Stimulated activated CD8-positive, alpha-beta memory T cell treated with anti-CD3 and anti-CD28 coated beads, Interleukin-12 subunit alpha, Interleukin-12 subunit beta, amount 100 ng/mL, for 4 hours (primary cell): ENCODE measurements at places on chromosomes 16 and 17.

- no peak for DNase-seq
These were observed 14.2 kb downstream of the RAB40B start for GRCh38 chr17:82684228-82684841.

GRCh38 chr17:57514614-57515013 is 230.5 kb downstream of the CCDC182 start:
- no peak for DNase-seq

DNA sequence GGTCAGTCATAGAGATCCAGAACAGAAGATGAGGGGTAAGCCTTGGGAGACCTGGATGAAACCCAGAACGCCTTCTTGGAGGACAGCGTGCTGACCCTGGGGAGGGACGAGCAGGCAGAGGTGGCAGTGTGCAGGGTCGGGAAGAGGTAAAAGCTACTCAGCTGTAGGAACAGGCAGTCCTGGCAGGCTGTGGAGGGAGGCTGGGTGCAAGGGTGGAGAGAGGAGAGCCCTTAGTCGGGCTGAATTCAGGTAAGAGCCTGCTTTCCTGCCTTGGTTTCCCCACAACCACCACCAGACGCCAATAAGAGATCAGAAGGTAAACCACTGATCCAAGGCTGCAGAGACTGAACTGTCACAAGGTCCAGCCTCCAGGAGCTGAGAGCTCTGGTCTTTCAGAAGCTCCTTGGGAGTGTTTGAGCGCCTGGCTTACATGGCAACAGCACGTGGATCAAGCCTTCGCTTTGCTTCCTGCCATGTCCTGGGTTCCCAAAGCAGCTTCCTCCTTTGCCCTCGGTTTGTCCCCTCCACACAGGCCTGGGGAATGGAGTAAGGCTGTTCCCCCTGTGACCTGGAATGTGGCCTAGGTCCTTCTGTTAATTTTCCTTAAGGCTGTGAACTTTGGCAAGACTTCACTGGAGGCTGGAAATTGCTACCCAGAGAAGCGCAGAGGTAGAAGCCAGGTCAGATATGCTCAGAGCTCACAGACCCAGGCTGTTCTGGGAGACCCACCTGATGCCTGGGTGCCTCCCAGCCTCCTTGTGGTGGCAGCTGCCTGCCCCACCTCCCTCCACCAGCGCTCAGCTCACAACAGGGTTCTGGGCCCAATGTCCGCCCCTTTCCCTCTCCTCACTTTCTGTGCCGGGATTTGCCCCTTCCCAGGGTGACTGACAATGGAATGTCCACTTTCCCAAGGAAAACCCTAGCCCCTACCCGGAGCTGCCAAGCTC is 3.9 kb upstream of the PDK2 start:
- DNase-seq, result no peak

DNA sequence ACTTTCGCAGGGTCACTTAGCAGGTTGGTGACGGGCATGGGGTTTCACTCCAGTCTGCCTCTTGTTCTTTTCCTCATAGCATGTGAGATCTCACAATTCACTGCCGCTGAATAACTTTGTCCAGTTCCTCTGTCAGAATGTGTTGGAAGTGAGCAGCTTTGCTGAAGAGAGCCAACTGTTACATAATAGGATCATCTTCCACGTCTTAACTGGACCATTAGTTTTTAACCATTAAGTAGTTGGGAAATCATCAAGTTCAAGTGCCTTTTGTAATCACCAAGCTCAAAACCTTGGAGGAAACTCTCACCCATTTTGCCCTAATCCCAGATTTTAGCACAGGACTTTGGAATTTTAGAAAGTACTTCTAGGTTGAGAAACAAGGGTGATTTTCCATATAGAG is 290.6 kb downstream of the WWOX start:
- DNase-seq, result no peak

DNA sequence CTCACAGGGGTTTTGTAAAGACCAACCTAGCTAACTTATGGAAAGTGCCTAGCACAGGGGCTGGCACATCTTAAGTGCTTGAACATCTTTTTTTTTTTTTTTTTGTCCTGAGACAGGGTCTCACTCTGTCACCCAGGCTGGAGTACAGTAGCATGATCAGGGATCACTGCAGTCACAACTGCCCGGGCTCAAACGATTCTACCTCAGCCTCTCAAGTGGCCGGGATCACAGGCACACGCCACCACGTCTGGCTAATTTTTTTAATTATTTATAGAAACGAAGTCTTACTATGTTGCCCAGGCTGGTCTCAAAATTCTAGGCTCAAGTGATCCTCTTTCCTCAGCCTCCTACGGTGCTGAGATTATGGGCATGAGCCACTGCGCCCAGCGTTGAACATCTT is 1.3 kb downstream of the LYRM9 start:
- DNase-seq, result no peak

GRCh38 chr16:84881702-84882521 is 62.1 kb downstream of the CRISPLD2 start:
- no peak for DNase-seq

GRCh38 chr17:82061047-82061925 is 4.3 kb downstream of the DUS1L start:
- DNase-seq, result no peak

DNA sequence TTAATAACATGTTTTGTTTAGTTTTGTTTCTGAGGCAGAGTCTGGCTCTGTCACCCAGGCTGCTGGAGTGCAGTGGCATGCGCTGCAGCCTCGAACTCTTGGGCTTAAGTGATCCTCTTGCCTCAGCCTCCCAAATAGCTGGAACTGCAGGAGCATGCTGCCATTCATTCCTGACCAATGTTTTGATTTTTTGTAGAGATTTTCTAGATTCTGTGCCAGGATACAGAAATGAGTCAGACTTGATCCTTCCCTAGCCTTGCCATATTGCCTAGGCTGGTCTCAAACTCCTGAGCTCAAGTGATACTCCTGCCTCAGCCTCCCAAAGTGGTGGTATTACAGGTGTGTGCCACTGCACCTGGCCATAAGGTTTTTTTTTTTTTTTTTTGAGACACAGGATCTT is 17.7 kb downstream of the TAOK1 start:
- no peak for DNase-seq

DNA sequence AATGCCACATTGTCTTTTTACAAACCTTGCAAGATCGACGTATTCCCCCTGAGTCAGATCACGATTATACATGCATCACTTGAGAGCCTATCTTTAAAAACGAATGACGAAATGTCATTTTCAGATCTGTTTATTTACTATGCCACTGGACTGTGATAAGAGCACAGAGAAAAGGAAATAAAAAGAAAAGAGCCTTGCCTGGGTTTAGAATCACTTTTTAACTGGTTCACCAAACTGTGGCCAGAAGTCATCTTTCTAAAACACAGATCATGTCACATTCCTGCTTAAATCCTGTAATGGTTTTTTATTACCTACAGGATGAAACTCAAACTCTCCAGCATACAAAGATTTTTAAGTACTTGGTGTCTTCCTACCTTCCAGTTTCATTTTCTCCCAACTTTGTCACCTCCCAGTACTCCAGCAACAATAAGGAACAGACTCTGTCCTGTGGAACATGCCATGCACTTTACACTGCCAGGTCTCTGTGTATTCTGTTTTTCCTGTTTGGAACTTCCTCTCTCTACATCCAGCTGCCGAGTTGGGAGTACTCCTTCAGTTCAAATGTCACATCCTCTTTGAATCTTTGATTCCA is 91.5 kb downstream of the SNX11 start:
- DNase-seq, result no peak

DNA sequence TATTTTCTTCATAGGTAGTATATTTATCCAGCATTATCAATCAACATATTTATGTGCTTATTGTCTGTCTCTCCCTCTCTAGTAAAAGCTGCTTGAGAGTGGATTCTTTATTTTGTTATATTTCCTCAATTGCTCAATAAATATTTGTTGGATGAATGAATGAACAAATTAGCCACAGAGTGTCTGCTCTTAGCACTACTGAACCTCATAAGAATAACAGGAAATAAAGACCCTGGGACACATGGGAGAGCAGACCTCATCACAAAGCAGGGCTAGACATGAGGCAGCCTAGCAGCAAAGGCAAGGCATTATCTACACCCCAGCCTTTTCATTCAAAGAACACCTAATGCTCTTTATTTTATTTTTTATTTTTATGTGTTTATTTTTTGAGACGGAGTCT is 34.9 kb upstream of the TANC2 start:
- DNase-seq, result no peak

DNA sequence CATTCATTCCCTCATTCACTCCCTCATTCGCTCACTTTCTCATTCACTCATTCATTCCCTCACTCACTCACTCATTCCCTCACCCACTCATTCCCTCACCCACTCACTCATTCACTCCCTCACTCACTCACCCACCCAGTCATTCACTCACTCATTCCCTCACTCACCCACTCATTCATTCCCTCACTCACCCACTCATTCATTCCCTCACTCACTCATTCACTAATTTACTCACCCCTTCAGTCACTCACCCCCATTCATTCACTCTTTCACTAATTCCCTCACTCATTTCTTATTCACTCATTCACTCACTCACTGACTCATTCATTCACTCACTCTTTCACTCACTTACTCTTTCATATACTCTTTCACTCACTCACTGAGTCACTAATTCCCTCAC is 303.1 kb downstream of the C16orf95 start:
- DNase-seq, result no peak

- no peak for DNase-seq
These were observed 8.0 kb downstream of the SERPINF2 start for GRCh38 chr17:1750628-1751027.

DNA sequence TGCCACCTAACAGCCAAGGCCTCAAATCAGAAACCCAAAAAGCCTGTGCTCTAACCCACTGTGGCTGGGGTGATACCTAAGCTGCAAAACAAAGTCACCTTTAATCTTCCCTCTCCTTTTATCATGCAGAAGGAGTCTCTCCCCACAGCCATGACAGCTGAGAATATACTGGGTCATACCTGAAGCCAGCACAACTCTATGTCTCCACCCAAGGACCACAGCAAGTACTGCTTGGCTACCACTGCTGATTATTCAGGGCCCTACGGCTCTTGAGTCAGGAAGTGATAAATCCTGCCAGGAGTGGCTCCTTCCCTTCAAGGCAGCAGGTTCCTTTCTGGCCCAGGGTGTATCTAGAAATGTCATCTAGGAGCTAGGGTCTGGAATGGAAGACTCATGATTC is 151.5 kb upstream of the TOM1L1 start:
- no peak for DNase-seq

- DNase-seq, result no peak
These were observed 42.9 kb upstream of the C16orf78 start for GRCh38 chr16:49330562-49331201.

- no peak for DNase-seq
These were observed 5.4 kb downstream of the ATPAF2 start for GRCh38 chr17:18033442-18034099.

- DNase-seq, result no peak
These were observed 161.6 kb downstream of the MSI2 start for GRCh38 chr17:57417956-57418355.

- DNase-seq, result no peak
These were observed 4.3 kb downstream of the CDIP1 start for GRCh38 chr16:4534151-4534790.

GRCh38 chr16:48517493-48517892 is 92.5 kb downstream of the N4BP1 start:
- no peak for DNase-seq

GRCh38 chr16:85393674-85394451 is 219.3 kb upstream of the GSE1 start:
- DNase-seq, result peak; percentile 40

GRCh38 chr16:79691007-79691406 is 90.5 kb upstream of the MAF start:
- no peak for DNase-seq

- DNase-seq, result no peak
These were observed 46.9 kb downstream of the RMI2 start for GRCh38 chr16:11392041-11392581.

DNA sequence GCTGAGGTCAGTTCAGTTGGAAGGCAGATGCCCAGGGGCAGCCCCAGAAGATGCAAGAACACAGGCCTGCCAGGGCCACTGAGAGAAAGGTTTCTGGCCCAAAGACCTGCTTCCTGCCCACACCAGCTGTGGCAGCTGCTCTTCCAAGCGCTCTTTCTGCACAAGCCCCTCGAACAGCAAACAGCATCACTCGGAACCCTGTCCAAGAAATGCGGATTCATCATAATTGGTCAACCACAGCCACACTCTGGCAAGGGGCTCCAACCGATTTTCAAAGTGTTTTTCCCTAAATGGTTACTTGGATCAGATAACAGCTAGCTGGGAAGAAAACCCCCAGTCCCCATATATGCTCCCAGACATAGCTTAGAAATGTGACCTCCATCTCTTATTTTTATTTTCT is 71.1 kb upstream of the DNAH17 start:
- no peak for DNase-seq

GRCh38 chr16:10787304-10787703 is 31.3 kb downstream of the TVP23A start:
- no peak for DNase-seq

- DNase-seq, result no peak
These were observed 14.2 kb downstream of the LGALS3BP start for GRCh38 chr17:78965491-78965924.

DNA sequence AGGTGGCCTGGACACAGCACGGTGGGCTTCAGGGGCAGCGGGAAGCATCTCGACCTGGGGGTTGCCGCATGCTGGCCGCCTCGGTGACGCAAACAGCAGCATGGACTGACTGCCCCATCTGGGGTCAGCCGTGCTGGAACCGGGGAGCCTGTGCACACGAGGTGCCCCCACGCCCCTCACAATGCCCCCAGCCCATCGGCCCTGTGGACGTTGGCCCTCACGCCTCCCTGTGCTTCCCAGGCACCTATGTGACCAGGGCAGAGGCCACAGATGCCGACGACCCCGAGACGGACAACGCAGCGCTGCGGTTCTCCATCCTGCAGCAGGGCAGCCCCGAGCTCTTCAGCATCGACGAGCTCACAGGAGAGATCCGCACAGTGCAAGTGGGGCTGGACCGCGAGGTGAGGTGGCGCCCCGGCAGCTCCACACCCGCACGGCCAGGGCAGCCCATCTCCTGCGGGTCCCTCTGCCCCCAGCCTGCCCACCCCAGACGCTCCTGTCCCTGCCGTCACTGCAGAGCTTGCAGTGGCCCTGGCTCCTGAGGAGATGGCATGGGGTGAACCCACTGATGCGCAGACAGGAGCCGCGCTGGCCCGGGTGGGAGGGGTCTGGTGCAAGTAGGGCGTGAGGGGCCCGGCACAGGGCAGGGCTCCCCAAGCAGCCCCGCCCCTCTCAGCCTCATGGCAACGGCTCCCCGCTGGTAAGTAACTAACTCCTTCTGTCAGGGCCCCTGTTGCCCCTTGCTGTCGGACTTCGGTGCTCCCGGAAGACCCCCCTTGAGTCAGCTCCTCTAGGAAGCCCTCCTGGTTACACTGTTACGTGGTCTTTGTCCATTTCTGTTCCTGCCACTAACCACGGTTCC is 13.6 kb downstream of the CDH15 start:
- no peak for DNase-seq

DNA sequence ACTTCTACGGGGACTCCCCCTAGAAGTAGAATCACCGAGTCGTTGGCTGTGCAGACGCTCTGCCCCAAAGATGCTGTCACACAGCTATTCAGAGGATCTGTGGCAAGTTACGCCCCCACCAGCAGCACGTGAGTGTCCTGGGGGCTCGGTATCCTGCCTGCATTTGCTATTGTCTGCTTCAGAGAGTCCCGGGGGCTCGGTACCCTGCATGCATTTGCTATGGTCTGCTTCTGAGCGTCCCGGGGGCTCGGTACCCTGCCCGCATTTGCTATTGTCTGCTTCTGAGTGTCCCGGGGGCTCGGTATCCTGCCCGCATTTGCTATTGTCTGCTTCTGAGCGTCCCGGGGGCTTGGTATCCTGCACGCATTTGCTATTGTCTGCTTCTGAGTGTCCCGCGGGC is 23.8 kb upstream of the ZNF469 start:
- no peak for DNase-seq

- peak; percentile 61 for DNase-seq
These were observed at the start of gene SKAP1 for GRCh38 chr17:48429638-48430586. Gene SKAP1, minus strand, starts transcription at chr17:48430214.
